ENCODE measurements at places on chromosomes 6 and 20.

DNA sequence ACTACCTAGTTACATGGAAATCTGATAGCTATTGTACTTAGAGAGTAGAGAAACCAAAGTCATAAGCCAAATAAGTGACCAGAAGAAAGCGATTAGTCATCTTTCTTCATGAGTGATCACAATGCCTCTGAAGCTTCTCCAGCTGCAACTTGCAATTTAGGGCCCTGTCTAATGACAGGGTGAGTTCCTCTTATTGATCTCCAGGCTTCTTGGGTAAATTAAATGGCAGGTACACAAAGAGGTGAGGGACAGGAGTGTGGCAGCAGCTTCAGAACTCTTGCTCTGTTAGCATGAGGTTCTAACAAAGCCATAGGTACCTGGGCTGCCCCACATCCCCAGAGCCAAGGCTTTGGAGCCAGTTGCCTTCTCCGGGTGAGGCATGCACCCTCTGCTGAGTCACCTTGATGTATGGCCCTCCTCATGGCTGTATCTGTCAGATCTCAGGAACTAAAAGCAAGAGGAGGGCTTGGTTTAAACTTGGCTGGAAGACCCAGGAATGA, 60.8 kb downstream of the PRDM1 start:
- DNase-seq: no peak

DNA sequence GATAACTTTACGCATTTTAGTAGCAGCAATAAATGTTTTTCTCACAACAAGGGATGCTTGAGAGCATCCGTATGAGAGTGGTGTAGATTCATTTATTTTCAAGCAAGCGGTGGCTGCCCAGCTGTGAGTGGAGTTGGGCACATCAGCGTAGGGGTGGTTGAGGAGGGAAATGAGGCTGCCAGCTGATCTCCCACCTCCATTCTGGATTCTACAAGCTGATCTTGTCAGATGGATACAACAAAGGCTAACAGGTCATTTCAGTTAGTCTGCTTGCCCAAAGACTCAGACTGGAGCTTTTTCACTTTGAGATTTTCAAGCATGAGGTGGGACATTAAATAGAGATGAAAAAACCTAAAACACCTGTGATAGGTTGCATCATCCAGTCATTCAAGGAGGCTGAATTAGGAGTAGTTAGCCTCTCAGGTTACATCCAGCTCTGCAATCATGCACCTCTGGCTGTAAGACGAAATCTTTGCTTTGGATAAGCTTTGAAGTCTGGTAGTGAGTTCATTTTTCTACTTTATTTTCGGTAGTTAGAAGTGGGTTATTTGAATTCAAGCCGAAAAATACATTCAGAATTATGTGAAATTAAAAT, 1.9 kb upstream of the BACH2 start:
- no peak for DNase-seq

DNA sequence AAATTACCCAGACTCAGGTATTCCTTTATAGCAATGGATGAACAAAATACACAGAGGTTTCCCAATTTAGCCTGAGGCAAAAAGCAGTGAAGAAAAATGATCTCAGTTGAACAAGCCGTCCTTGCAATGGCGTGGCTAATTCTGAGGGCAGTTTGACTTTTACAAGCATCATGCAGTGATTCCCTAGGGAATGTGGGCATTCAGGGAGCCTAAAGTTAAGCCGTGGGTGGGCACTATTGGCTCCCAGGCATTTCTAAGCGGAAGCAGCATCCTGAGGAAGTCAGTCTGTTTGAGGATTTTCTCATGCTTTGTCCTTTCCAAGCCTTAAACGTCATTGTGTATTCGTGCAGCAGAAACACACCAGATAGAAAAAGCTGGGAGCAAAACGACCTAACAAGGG, 133.9 kb downstream of the MYLK4 start:
- no peak for DNase-seq

DNA sequence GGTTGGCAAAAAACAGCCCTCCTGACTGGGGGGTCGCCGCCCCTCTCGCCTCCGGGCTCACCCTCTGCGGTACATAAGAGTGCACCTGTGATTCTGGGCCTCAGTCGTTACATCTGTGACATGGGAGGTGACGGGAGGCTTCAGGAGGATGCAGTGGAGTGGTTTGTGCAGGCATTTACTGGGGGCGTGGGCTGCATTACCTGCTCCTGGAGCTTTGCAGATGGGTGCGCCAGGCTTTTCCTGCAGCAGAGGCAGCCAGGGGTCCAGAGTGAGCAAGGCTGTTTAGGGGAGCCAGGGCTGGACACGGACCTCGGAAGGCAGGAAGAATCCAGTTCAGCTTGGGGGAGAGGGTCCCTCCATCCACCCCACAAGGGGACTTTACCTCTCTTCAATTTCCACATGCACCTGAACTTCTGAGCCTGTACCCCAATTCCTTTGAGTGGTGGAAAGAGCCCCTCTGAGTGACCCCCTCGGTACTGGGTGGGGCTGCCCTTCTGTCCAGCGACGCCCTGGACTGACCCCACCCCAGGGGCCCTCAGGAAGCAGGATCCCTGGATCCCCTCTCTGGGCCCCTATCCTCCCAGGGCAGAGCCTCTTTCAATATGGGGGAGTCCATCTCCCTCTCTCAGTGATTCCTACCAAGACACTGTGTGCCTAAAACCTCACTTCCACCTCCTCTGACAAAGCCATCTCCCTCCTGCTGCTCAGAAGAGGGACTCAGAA, 134.0 kb downstream of the TAF4 start:
- DNase-seq: no peak

DNA sequence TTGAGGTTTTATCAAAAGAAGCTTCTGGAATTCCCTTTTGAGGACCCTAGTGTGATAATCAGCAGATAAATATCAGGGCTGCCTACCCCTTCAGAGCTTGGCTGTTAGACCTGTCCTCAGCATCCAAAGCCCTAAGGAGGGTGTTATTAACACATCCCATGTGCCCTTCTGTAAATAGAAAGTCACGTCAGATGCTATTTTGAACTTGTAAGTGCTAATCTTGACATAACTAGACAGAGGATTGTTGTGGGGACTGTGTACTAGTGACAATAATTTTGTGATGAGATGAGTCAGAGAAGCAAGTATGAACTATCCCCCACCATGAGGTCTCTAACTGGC, 4.9 kb upstream of the LAMA4 start:
- DNase-seq: no peak

DNA sequence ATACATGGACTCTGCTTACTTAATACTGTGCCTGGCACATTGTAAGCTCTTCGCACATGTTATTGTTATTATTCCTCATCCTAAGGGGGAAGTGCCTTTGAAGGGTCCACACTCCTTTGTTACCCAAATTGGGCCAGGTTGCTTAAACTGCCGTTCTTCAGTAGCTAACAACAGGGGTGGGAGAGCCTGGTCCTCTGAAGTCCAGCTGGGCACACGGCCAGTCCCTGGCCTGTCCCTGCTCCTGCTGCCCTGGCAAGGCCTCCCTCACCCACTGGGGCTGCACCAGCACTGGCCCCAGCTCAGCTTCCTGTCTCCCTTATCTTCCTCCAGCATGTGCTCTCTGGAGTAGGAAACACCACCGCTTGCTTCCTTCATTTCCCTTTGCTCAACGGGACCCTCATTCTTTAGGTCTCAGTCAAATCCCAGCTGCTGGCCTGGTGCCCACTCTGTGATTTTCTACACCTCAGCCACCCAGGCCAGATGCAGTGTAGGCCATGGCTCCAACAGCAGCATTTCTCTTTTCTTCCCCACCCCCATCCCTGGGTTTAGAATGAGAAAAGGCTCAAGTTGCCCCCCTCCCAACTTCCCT, 5.5 kb upstream of the PROCR start:
- no peak for DNase-seq

DNA sequence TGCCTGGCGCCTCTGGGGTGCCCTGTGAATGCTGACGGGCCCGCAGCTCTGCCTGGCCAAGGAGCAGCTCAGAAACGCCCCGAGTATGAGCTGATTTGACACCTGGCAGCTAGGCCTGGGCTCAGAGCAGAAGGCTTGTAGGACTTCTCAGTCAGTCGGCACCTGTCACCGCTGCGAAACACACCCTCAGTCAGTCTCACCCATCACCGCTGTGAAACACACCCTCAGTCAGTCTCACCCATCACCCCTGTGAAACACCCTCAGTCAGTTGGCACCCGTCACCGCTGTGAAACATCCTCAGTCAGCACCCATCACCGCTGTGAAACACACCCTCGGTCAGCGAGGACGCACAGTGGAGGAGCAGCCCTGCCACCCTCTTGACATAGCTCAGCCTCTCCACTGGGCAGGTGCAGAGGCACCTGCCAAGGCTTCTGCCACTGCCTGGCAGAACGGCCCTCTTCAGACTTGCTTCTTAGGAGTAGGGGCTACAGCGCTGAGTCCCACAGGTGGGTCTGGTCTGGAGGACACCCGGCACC, 109.0 kb downstream of the PSMB1 start:
- no peak for DNase-seq

Measured in stimulated activated CD8-positive, alpha-beta memory T cell treated with anti-CD3 and anti-CD28 coated beads, Interleukin-7, amount 100 ng/mL, for 1 hour (primary cell).